ENCODE measurements at places on chromosomes 2 and 18.

- peak; percentile 22 for DNase-seq
Measured at GRCh38 chr2:159227467-159227866, 59.0 kb downstream of the WDSUB1 start.

DNA sequence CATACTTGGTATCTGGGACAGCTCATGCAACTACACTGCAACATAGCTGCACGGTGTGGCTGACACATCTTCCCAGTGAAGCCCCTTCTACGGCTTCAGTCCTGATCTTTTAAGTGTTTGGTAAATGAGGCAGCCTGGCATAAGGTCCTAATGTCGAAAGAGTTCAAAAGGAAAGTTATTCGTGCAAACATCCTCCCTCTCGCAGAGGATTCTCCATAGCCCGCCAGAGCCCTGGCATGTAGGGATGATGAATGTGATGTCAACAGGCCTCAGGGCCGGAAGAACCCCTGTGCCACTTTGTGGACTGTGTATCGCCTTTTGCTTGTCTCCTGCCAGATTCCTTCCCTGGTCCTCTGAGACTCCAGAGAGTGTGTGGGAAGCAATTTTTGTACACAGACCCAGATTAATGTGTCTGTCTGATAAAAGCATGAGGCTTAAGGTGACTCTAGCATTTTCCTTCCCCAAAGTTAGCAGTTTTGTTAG, 88.5 kb downstream of the SOCS6 start:
- DNase-seq: no peak

DNA sequence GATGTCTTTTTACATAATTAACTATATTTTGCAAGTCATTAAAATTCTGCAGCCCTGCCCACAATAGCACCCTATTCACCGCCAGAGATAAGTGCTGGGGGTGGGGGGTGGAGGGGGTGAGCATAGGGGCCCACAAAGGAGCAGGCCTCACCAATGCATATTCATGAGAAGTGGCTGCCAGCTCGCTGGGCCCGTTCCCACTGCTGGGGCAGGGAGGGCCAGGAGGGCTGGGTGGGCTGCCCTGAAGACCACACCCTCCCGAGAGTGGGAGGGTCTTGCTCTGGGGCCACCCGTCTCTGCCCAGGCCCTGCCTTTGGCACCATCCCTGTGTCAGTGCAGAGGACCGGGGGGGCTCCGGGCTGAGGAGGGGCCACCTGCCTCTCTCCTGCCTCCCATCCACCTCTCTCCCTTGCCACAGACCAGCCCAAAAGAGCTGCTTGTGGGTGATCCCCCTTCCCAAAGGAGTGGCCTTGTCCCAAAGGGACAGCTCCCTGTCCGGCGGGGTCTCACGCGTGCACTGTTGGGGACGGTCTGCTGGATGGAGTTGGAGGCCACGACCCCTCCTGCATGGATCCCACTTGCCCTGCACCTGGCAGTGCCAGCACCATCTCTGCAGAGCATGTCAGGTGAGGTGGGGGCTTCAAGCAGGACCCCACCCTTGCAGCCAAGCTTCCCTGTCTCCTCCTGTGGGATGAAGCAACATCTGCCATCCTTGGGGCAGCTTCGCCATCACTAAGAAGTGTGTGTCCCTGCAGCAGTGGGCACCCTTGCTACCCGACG, 138.8 kb upstream of the GPC1 start:
- no peak for DNase-seq

GRCh38 chr2:197445746-197446145, 7.6 kb upstream of the COQ10B start:
- no peak for DNase-seq

DNA sequence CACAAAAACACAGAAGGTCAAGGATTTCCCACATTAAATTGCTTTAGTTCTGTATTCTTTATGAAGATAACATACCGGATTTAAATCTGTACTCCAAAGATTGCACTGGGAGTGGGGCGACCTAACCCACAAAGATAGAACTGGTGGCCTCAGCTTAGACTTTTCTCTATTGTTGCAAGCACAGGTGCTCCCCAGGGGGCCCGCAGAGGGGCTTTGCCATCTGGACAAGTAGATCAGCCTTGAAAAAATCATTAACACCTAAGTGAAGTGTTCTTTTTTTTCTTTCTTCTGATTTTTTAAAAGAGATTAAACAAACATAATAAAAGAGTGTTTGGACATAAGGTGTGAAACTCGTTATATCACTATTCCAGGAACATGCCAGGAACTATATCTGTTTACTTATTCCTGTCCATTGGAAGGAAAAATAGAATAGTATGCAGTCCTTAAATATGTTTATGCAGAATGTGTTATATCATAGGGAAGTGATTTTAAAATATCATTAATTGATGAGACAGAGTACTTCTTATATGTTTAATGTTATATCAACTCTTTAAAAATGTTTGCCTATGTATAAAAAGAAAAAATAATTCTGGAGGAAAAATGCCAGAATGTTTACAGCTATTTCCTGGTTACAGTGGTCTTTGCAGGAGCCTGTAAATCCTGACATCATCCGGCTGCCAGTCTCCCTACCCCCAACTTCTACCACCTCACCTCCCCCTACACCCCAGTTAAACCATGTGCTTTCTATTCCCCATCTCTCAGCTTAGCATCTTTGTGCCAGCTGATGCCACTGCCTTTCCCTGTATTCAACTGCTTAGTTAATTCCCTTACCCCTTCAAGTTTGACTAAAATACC, 679.2 kb downstream of the CNTNAP5 start:
- no peak for DNase-seq

- no peak for DNase-seq
Measured at GRCh38 chr2:75326645-75327044, 127.3 kb upstream of the TACR1 start.

DNA sequence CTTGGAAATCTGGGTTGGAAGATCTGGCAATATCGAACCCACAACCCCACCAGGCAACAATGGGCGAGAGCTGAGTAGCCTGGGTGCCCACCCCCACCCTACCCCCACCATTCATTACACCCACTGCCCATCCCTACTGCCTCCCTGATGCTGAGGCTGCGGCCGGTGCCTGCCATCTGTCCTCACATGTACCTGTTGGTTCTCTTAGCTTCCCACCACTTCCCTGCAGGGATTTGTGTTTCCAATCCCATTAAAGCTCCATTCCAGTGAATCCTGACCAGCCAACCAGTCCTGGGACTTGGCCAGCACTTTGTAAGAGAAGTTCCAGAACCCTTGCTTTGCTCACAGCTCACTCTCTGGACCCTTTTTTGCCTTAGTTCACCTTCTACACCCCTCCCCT, 163.0 kb upstream of the SH3BP4 start:
- DNase-seq: no peak

GRCh38 chr2:117832905-117833613, 18.6 kb downstream of the DDX18 start:
- no peak for DNase-seq

DNA sequence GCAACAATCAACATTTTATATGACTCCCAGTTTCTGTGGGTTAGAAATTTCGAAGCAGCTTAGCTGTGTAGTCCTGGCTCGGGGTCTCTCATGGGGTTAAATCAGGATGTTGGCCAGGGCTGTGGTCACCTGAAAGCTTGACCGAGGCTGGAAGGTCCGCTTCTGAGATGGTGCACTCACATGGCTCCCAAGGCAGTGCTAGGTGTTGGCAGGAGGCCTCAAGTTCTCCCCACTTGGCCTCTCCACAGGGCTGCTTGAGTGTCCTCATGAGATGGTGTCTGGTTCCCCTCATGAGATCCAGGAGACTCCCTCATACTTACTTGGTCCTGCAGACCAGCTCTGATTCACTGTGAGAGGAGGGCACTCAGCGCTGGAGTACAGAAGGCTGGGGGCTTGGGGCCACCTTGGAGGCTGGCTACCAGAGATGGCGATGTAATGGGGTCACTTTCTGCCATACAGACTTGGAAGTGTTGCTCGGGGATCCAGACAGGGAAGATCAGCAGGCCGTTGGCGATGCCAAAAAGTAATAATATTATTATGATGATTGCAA, 98.8 kb downstream of the INHBB start:
- no peak for DNase-seq

- no peak for DNase-seq
Measured at GRCh38 chr2:111983478-111984212, 71.4 kb upstream of the TMEM87B start.

DNA sequence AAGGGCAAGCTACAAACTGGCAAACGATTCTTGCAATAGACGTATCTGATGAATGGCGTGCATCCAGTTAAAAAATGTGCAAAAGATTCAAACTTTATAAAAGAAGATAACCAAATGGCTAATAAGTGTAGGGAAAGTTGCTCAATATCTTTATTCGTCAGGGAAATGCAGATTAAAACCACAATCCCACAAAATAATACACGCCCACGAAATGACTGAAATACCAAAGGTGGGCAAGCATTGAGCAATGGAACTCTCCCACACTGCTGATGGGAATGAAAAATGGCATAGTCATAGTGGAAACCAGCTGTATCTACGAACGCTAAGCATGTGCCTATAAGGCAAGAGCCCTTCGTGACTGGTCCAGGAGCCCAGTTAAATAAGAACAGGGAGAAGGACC, 168.6 kb upstream of the SIX2 start:
- no peak for DNase-seq

DNA sequence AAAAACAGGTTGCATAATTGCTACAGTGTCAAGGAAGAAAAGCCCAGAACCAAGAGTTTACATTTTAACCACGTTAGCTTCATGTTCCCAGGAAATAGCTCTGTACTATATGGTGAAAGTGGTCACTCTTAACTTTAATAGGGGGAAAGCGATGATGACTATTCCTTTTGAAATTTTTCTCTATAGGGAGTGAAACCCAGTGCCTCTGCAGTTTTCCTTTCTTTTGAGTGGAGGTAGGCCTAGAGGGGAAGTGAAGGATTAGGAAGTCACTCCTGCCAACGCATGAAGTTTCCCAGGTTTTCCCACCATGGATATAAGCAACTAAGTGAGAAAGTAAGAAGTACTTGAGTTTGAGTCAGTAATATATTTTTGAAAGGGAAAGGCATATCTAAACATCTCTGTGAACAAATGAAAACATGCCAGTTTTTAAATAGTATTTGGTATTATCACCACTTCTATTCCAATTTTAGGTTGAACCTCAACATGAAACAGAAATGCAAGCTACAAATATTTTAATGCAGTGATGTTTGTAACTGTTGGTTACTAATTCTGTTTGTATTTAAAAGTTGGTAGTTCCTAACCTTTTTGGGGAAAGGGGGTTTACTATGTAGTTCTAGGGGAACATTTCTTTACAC, 91.9 kb downstream of the VRK2 start:
- no peak for DNase-seq

DNA sequence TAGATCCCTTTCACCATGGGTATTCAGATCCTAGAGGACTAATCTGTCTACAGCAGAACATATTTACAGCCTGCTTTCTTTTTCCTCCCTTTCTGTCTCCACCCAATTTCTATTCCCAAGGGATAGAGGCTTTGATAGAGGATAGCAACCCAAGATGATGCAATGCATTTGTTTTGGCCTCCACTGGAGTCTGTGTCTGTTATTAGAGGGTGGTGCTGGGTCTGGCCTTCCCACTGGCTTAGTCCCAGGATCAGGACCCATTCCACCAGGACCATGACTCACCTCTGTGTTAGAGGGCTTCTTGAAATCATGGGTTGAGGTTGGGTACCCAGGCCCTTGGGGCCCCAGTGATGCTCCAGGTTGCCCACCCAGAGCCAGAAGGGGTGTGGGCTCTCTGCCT, 239.7 kb upstream of the TNP1 start:
- no peak for DNase-seq

Measured in activated gamma-delta T cell treated with Interleukin-2 at 50 U/mL for 16 hours (primary cell).